Umbilical cord (tissue), 2 donors: ENCODE measurements at places on chromosomes 5 and 9.

DNA sequence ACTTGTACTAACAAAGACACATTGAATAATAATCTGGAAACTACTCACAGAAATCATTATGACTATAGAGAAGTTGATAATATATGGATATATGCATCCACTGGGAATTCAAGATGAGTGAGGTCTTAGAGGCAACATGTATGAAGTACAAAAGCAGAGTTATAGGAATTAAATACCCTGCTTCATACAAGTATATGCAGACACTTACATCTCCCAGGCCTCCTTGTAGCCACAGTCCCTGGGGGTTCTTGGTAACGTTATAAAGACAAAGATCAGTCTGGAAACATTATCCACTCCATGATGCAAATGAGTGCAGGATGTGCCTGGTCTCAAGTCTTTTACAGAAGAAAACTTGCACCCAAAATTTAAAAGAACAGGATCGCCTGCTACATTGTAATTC lies 92.4 kb upstream of the ANXA1 start:
- no peak for DNase-seq

DNA sequence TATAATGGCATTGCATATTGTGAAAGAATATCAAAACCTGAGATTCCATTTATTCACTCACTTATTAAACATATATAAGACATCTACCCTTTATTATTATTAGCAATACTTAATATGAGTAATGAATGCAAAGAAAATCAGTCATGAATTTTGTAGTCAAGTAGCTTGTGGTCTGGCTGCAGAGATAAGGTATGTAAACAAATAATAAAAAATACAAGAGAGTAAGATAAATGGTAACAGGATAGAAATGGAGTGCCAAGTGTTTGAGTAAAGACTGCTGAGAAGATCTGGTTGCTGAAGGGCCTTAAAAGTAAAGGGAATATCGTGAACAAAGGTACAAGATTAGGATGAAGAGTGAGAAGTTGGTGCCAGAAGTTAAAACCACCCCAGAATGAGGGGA lies 18.4 kb downstream of the TRIM32 start:
- DNase-seq, result no peak

GRCh38 chr9:111804636-111805035 lies 9.9 kb upstream of the SHOC1 start:
- DNase-seq, result no peak

DNA sequence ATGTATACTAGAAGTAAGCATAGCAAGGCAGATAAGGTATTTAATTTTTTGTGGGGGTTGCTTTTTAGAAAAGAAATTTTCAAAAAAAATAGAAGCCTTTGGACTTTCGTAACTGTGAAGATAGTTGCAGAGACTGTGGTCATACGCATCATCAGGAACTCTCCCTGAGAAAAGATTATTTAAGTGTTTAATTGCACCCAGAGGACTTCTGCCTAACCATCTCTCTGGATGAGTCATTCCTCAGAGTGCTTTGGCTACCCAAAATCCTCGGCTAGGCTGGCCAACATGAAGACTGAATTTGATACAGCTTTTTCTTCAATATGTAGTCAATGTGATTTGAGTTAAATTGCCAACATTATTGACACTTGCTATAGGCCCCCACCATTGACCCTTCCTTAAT lies 296.4 kb downstream of the TLR4 start:
- DNase-seq, result no peak

DNA sequence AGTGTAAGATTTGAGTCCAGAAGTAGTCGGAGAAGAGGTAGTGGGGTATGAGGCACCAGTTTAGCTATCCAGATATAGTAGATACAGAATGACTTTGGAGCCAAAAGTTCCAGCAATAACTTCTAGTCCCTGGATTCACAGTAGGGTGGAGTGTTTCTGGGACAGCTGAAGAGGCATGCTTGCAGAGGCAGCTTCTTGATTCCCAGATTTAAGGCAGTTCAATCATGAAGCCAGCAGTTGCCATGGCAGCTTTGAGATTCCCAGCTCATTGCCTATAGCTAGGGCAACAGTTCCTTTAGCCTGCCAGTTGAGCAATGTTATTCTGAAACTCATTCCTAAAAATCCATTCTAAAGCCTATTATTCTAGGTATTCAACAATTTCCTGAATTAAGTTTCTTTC lies 79.2 kb downstream of the LIX1 start:
- DNase-seq, result peak; percentile 83

DNA sequence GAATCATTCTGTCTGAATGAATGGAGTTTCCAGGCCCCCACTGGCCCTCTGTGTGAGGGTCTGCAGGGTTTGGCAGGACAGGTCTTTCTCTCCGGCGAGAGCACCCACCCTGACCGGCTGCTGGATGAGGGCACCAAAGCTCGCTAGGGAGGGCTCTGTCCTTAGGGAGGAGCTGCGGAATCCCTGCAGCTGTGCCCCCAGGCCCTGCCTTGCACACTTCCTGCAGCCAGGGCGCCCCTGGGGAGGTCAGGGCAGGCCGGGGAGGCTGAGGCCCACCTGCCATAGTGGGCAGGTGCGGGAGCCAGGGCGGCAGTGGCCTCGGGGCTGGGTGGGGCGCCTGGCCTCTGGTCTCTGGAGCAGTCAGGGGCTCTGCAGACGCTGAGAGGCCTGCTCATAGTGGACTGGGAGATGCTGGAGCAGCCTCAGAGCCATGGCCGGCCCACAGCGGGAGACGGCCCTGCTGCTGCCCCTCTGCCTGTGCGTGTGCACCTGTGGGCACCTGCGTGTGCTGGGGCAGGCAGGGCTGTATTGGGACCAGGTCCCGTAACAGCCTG lies 36.1 kb downstream of the EXOC3 start:
- DNase-seq, result no peak

DNA sequence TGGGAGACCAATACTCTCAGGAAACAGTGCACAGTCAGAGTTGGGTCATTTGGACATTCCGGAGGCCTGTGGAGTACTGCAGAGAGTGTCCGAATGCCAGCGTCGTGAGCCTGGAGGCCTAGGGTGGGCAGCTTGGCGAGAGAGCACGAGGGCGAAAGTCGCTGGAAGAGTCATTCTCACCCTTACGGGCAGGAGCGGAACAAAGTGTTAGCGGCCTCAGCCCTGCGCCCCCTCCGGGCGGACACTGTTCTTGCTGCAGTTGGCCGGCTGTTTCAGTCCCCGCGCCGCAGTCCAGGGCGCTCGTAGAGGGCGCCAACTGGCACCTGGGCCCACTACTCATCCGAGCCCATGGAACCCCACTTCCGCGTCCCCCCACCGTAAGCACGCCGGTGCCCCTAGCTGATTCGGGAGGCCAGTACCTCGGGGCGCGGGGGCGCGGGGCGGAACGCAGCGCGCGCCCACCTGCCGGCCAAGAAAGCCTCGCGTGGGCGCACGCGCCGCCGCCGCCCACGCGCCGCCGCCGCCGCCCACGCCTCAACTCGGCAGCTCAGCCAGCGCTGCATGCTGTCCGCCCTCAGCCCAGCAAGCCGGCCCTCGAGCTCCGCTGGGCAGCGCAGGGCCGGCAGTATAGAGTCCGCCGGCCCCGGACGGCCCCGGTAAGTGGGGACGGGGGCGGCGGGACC lies 99.7 kb upstream of the CCL21 start:
- DNase-seq, result peak; percentile 4

DNA sequence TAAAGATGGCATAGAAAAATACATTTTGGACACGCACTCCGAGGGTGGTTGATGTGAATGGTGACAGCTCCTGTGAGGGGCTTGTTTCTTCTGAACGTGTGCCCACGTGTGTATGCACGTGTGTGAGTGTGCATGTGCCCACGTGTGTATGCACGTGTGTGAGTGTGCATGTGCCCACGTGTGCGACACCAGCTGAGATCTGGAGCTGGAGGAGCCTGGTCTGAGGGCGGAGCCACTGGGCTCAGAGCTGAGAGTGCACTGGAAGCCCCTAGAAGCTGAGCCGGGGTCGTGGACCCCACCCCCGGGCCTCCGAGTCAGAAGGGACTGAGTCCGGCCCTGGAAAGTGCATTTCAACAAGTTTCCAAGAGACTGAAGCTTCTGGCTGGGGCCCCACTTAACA lies 282.5 kb upstream of the IRX4 start:
- no peak for DNase-seq

GRCh38 chr9:93598647-93599241 lies 22.4 kb downstream of the PHF2 start:
- no peak for DNase-seq

- no peak for DNase-seq
Observed at GRCh38 chr9:104608336-104608735, 2.9 kb upstream of the OR13C2 start.

GRCh38 chr5:148386041-148386440 lies 2.3 kb downstream of the FBXO38 start:
- DNase-seq, result no peak

GRCh38 chr5:127011153-127011552 lies 19.2 kb downstream of the MARCHF3 start:
- DNase-seq, result peak; percentile 96

- DNase-seq, result no peak
Observed at GRCh38 chr9:111860443-111860842, 36.2 kb upstream of the UGCG start.

DNA sequence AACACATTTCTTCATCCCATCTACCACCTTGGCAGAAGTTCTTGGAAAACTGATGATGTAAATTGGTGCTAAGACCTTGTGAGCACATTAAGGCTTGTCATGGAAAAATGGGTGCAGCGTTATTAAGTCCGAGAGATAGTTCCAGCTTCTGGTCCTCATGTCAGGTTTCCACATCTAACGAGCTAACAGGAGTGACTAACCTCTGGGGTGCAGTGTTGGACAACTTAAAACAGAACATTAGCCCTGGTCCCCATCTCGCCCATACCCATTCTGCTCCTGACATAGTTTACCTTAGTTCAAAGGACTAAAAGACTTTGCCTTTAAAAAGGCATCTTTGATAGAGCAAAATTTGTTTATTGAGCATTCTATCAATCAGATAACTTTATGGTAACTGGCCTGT lies 128.0 kb downstream of the SLC1A3 start:
- peak; percentile 35 for DNase-seq

GRCh38 chr9:114442022-114442421 lies 54.2 kb upstream of the AKNA start:
- no peak for DNase-seq

- no peak for DNase-seq
Observed at GRCh38 chr9:112754578-112754977, 4.0 kb downstream of the SNX30 start.

GRCh38 chr9:77562019-77562748 lies 85.9 kb downstream of the GNA14 start:
- no peak for DNase-seq

DNA sequence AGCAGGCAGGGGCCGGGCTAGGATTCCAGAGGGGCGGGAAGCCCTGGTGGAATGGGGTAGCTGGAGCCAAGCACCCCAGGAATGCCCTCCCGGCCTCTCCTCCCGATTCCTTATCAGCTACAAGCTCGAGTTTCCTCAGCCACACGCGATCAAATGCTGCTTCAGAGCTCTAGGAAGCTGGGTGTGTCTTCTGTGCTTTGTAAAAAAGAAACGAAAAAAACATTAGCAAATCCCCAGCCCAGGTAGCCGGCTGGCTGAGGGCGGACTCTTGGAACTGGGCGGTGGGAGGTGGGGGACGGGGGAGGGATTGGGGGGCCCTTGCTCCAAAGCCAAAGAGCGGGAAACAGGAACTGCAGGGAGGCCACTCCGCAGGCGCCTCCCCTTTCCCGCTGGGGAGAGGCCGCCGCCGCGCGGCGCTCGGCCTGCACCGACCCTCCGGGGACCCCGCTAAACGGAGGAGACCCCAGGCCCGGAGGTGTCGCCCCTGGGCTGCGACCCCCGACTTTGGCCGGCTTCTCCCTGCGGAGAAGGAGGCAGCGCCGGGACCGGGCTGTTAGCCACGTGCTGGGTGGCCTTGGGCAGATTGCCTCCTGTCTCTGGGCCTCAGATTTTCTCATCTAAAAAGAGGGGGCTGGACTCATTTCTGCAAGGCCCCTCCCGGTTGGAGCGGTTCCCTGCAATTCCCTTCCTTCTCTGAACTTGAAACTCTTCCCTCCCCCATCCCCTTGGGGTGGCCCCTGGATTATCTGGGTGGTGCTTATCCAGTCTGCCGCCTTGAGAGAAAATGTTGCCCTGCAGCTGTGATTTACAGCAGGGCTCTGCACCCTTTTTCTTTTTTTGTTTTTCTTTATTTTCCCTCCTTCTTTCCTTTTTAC lies 40.9 kb upstream of the FABP6 start:
- peak; percentile 97 for DNase-seq

DNA sequence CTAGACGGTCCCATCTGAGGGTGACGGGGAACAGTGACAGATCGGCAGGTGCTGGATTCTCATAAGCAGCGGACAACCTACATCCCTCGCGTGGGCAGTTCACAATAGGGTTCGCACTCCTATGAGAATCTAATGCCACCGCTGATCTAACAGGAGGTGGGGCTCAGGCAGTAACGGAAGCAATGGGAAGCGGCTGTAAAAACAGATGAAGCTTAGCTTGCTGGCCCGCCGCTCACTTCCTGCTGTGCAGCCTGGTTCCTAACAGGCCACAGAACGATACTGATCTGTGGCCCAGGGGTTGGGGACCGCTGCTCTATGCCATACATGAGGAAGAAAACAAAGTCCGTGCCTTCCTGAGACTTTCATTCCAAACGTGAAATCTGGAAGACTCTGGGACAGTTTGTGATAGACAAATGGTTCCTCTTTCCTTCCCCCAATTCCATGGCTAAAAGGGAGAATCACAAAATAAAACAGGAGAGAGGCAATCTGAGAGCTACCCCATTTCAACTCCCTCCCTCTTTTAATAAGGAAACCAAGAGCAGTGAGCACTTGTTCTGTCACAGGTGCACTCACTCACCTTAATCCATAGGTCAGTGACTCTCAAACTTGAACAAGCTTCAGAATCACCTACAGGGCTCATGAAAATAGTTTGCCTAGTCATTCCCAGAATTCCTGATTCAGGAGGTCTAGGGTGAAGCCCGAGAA lies 12.1 kb downstream of the PDCL start:
- DNase-seq, result peak; percentile 57

GRCh38 chr9:134894136-134894860 lies 13.7 kb downstream of the FCN2 start:
- no peak for DNase-seq

DNA sequence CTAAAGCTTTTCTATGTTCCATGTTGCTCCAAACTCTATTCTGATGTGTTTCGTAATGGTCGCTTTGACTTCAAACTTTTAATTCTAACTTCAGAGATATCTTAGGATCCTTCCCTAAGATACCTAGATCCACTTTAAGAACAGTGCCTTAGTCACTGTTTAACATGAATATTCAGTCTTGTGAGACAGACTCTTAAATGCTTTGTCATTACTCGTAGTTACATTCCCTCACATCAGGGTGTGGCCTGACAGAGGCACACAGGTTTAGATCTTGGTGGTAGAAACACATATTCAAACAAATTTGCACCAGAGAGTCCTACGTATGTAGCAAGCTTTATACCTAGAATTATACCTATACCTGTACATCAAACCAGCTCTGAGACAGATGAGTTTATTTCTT lies 687.0 kb upstream of the C9orf72 start:
- no peak for DNase-seq

GRCh38 chr5:53360811-53361210 lies 119.6 kb upstream of the FST start:
- peak; percentile 30 for DNase-seq

- no peak for DNase-seq
Observed at GRCh38 chr5:123087173-123088030, 1.6 kb upstream of the PRDM6 start.

- DNase-seq, result no peak
Observed at GRCh38 chr5:95042037-95042436, 242.9 kb downstream of the MCTP1 start.
